Ovary (tissue), 10 donors: ENCODE measurements at places on chromosomes 12 and 14.

GRCh38 chr14:64611358-64612020 is 61.7 kb downstream of the PPP1R36 start:
- H3K4me1 ChIP-seq, result peaks cover 4% of the 10 kb centered on the region
- no peaks in the 10 kb centered on the region for H3K27me3 ChIP-seq
- H3K4me3 ChIP-seq, result no peak overlapping the region
- no peaks in the 10 kb centered on the region for H3K36me3 ChIP-seq
- no peak for DNase-seq

DNA sequence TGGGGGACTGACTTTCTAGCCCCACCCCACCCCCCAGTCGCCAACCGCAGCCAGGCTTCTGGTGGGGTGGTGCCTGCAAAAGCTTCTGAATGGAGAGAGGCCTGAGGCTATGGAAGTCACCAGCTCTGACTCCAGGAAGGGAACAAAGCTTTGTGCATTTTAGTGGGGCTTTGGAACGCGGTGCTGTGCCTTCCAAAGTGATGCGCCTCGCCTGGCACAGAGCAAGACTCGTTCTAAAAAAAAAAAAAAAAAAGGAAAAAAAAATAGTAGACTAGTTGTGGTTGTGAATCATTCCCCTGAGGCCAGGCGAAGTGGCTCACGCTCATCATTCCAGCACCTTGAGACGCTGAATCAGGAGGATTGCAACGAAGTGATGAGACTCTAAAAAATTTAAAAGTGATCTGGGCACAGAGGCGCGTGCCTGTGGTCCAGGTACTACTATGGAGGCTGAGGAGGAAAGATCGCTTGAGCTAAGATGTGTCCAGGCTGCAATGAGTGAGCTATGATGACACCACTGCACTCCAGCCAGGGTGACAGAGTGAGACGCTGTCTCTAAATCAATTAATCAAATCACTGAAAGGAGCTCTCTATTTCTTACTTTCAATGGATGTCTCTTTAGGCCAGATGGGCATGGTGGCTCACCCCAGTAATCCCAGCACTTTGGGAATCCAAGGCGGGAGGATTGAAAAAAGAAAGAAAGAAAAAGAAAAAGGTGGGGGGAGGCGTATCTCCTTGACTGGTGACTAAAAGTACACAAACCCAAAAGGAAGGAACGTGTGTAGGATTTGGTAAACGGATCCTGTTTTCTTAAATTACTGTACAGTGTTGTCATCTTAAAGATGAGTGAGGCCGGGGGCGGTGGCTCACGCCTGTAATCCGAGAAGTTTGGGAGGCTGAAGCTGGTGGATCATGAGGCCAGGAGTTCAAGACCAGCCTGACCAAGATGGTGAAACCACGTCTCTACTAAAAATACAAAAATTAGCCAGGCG is 259.6 kb upstream of the ALG10B start:
- H3K4me3 ChIP-seq, result no peak overlapping the region
- H3K27me3 ChIP-seq, result no peaks in the 10 kb centered on the region
- no peaks in the 10 kb centered on the region for H3K4me1 ChIP-seq
- no peak overlapping the region for H3K27ac ChIP-seq

GRCh38 chr14:55245657-55246268 is 25.5 kb upstream of the FBXO34 start:
- no peaks in the 10 kb centered on the region for H3K36me3 ChIP-seq
- no peak overlapping the region for H3K27ac ChIP-seq
- H3K4me1 ChIP-seq, result no peaks in the 10 kb centered on the region
- H3K4me3 ChIP-seq, result no peak overlapping the region
- no peak for DNase-seq

GRCh38 chr12:47296828-47297227 is 217.1 kb upstream of the AMIGO2 start:
- H3K4me3 ChIP-seq, result no peak overlapping the region
- H3K27me3 ChIP-seq, result no peaks in the 10 kb centered on the region
- no peaks in the 10 kb centered on the region for H3K4me1 ChIP-seq
- no peak overlapping the region for H3K27ac ChIP-seq
- DNase-seq, result no peak

GRCh38 chr12:113796066-113796827 is 169.9 kb downstream of the RBM19 start:
- no peak for DNase-seq
- no peak overlapping the region for H3K4me3 ChIP-seq
- H3K27ac ChIP-seq, result no peak overlapping the region
- H3K4me1 ChIP-seq, result no peaks in the 10 kb centered on the region
- no peaks in the 10 kb centered on the region for H3K27me3 ChIP-seq
- H3K36me3 ChIP-seq, result no peaks in the 10 kb centered on the region
